ENCODE measurements at places on chromosomes 2 and 18.

DNA sequence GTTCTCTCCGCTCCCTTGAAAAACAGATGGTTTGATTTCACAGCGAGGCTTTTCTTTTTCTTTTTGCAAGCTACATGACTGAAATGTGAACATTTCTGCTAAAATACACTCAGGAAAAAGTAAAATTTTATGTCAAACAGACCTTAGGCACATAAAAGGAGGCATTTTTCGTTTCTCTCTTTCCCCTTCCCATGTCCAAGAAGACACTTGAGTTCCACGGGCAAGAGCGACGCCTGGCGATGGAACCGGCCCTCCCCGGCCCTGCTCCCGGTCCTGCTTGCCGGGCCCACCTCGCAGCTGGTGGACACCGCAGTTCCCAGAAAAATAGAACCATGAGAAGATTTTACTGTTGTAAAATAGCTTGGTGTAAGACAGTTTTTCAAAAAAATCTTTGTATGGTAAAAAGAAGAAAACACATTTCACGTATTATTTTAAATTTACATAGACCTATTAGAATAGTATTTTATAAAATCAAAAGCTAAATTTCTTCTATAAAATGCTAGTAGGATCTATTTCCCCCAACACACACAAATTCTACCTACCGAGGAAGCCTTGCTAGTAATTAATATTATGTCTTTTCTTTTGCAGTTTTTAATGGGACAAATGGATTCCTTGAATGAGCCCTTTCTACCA, 2.3 kb upstream of the ALKAL2 start:
- DNase-seq, result peak; percentile 33

DNA sequence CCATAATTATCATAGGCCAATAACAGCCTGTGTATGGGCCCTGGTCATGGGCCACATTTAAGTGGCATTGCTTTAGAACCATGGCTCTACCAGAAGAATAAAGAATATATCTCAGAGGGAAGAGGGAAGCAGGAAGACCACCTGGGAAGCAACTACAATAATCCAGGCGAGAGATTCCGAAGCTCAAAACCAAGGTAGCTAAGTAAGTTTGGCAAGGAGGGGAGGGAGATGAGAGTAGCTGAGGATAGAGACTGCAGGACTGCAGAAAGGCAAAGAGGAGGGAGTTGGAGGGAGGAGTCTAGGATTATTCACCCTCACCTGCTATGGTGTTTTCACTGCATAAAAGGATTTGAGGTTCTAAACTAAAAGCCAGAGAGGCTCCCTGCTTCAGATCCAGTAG, 293.5 kb downstream of the SETBP1 start:
- no peak for DNase-seq

DNA sequence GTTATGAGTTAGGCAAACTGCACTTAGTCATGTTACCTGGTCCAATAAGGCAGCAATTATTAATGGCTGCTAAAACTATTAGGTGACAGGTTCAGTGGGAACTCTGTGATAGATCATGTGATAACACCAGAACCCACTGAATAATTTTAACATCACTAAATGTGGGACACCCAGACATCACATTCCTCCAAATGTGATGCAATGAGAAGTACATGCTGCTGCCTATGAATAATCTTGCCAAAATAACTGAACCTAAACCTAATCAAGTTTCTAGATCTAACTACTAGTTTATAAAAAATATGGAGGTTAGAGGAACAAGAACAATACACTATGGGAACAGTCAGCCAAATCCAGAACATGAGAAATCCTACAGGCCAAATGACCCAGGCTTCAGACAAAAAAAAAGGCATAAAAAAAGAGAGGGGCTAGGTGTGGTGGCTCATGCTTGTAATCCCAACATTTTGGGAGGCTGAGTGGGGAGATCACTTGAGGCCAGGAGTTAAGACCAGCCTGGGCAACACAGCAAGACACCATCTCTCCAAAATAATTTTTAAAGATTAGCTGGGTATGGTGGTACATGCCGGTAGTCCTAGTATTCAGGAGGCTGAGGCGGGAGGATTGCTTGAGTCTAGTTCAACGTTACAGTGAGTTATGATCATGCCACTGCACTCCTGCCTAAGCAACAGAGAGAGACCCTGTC, 7.0 kb upstream of the ACTR2 start:
- no peak for DNase-seq

DNA sequence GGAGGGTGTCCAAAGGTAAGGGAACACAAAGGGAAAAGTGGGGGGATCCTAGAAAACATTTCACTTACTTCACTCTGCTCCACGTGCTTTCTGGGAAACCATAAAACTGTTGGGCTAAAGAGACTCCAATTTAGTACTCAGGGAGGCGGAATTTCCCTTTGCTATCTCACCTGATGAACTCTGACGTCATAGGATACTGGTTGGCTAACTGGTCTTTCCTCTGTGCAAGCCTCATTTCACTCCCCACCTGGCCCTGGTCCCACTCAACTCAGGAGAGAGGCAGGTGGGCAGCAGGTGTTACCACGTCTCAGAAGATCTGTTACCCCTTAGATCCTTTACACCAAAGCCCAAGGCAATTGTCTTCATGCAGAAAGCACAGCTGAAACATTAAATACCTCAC, 51.8 kb upstream of the PMAIP1 start:
- DNase-seq, result no peak

DNA sequence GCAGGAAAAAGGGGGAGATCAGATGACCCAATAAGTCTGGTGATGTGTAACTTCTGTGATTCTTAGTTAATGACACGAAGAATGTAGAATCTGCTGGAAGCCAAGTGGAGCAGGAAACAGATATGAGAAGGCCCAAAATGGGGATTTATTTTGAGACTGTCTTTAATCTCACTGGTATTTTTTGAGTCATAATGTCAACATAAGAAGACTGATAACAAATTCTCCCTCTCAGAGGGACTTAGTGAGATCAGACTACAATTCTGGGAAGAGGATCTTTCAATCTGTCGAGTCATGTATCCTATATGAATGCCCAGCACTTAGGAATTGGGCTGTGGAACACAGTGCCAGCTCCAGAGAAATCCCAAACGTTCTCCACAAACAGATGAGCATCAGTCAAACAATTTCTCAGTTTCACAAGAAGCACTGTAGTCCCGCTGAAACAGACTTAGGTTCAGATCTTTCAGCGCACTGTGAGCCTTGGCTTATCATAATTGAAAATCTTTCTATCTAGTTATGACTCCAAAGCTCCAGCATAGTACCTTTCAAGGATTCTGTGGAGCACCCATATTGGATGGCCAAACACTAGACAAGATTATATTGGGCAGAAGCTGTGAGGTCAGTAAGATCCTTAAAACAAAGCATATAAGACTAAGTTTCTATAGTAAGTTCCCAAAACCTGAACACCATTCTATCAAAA, 738.2 kb downstream of the LRP1B start:
- DNase-seq, result no peak

GRCh38 chr2:149219856-149220255, 110.5 kb upstream of the LYPD6 start:
- no peak for DNase-seq

GRCh38 chr2:88810488-88810887, 119.0 kb downstream of the RPIA start:
- no peak for DNase-seq

DNA sequence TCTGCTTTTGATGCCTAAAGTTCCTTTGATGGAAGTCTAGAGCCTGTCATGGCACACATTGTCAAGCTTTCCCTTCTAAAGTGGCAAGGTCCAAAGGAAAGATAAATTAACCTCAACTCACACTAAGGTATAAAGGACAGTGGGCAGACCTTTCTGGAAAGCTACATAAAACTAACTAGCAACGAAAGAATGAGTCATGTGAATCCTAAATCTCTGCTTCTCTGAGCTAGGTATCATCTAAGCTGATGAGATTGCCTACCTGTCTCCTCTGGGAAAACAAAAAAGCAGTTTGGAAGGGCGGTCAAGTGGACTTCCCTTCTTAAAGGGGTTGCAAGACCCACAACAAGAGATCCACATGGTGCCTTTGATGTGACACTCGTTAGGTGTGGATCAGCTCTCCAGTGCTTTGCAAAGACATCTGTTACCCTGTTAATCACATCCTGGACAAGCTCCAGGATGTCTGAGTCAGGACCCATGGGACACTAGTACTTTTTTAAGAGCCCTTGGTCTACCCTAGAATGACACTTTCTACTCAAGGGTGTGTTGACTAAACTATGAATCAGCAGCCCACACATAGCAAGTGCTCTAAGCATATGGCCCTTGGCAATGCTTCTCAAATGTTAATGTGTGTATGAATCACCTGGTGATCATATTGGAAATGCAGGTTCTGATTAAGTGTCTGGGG, 173.5 kb downstream of the ALK start:
- DNase-seq, result no peak

GRCh38 chr2:51350100-51350499, 318.2 kb upstream of the NRXN1 start:
- no peak for DNase-seq

- DNase-seq, result no peak
Measured at GRCh38 chr2:77119333-77119732, 402.8 kb downstream of the LRRTM4 start.

- DNase-seq, result no peak
Measured at GRCh38 chr2:196187898-196188458, 16.6 kb upstream of the STK17B start.

DNA sequence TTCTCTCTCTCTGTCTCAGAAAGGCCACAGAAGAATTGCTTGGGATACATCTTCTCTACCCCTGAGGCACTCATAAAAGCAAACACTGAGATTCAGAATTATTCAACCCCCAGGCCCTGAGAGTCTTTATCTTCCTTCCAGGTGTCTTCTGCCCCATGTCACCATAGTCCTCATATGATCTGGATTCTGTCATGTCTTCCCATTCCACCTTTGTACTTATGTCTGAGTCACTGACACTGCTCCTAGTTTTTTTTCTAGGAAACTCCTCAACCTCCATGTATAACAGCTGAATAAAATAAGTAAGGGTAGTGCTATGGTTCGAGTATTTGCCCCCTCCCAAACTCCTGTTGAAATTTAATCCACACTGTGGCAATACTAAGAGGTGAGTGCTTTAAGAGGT, 11.6 kb downstream of the HIBCH start:
- DNase-seq, result no peak

GRCh38 chr2:167692191-167692590, 555.2 kb downstream of the STK39 start:
- no peak for DNase-seq

DNA sequence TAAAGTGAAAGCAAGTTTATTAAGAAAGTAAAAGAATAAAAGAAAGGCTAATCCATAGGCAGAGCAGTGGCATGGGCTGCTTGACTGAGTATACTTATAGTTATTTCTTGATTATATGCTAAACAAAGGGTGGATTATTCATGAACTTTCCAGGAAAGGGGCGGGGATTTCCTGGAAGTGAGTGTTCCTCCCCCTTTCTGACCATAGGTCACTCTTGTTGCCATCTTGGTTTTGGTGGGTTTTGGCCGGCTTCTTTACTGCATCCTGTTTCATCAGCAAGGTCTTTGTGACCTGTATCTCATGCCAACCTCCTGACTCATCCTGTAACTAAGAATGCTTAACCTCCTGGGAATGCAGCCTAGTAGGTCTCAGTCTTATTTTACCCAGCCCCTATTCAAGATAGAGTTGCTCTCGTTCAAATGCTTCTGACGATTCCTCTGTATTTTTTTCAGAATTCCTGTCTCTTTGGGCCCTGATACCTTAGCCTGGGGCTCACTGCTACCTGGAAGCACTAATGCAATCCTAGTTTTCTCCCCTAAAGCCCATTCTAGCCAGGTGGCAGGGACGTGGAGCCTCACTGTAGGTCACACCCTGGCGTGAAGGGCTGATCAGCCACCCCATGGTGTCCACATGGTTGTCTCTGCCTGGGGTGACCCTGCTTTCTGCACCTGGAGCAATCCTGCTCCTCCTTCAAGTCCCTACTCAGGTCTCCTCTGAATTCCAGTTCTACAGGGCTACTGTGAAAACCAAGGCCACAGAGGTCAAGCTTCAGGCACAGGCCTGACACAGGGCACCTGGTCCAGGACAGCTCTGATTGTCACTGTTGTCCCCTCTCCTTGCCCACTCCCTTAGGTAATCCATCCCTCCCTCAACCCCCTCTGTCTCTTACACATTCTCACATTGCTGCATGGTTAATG, 6.0 kb upstream of the SLC35F6 start:
- no peak for DNase-seq

DNA sequence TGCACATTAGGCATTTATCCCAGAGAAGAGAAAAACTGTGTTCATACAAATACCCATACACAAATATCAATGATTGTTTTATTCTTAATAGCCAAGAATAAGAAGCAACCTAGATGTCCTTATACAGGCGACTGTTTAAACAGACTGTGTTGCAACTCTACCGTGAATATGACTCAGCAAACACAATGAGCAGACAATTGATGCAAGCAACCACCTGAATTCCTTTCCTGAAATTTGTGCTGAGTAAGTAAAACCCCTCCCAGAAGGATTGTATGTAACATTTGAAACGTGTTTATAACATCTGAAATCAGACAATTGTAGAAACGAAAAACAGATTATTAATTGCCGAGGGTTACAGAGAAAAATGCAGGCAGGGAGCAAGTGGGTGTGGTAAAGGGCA, 621.9 kb upstream of the SOX11 start:
- no peak for DNase-seq

GRCh38 chr18:62018034-62018758, 125.4 kb upstream of the RNF152 start:
- DNase-seq, result no peak

DNA sequence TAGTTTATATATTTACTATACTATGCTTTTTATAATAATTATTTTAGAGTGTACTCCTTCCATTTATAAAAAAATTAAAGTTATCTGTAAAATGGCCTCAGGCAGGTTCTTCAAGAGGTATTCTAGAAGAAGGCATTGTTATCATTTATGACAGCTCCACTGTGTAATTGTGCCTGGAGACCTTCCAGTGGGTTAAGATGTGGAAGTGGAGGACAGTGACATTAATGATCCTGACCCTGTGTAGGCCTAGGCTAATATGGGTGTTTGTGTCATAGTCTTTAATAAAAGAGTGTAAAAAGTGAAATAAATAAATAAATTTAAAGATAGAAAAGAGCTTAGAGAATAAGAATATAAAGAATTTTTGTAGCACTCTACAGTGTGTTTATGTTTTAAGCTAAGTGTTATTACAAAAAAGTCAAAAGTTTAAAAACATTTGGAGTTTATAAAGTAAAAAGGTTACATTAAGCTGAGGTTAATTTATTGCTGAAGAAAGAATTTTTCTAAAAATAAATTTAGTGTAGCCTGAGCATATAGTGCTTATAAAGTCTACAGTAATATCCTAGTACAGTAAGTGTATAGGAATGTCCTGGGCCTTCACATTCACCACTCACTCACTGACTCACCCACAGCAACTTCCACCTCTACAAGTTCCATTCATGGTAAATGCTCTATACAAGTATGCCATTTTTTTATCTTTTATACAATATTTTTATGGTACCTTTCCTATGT, 190.0 kb upstream of the SESTD1 start:
- DNase-seq, result no peak

DNA sequence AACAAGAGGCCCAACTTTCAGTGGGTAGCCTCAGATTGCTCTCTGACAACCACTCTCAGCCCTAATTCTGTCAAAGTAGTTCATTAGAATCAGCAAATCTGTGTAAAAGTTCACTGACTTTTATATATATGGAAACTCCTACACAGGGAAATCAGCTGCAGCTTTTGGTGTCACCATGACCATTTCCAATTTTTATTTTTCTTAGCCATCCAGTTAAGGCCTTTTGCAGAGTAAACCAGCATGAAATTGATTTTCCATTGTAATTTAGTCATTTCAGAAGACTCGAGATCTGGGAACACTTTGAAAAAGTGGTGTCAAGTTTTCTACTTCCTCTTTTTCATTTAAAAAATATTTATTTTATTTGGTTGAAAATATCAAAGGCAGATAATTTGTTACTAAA, 263.2 kb downstream of the TMEM182 start:
- no peak for DNase-seq

GRCh38 chr2:24632172-24632571, 141.1 kb downstream of the NCOA1 start:
- no peak for DNase-seq

Data from stimulated activated CD4-positive, alpha-beta T cell treated with anti-CD3 and anti-CD28 coated beads, Interleukin-4, amount 100 ng/mL, for 4 hours (primary cell).